ENCODE measurements at places on chromosomes 6 and 20.

GRCh38 chr6:32794510-32794909 lies 22.3 kb downstream of the HLA-DOB start:
- no peak for DNase-seq

GRCh38 chr6:41356825-41357224 lies 21.4 kb downstream of the NCR2 start:
- no peak for DNase-seq

GRCh38 chr6:106539936-106540335 lies 89.4 kb downstream of the RTN4IP1 start:
- no peak for DNase-seq

GRCh38 chr20:16283307-16283706 lies 289.9 kb downstream of the KIF16B start:
- DNase-seq = no peak

- DNase-seq = no peak
Measured at GRCh38 chr6:84350397-84350796, 123.0 kb upstream of the CEP162 start.

GRCh38 chr20:51118985-51119527 lies 96.1 kb upstream of the KCNG1 start:
- DNase-seq = no peak

- DNase-seq = no peak
Measured at GRCh38 chr6:63690221-63690620, 54.6 kb downstream of the PHF3 start.

DNA sequence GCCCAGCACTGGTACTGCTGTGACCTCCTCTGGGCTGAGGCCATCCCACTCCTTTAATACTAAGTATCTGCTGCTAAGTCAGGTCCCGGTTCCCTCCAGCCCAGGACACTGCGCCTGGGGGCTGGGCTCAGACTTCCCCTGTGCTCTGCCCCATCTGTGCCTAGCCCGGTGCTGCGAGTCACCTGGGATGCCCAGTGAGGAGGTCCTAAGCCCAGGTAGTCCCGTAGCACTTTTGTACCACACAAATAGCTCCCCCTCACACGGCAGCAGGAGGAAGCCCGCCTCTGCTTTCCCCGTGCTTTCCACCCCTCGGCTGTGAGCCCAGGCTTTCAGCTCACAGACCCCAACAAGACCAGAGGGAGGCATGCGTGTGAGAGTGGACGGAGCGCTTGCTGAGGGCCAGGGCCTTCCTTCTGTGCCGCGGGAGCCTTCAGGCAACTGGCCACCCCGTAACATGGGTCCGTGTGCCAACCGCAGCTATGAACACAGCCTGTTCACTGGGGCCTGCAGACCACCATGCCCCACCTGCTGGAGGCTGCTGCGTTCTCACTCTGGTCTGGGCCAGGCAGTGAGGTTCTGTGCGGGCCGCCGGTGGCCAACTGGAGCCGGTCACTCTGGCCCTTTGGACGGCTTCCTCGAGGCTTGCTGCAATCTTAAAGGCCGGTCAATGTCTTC lies 79.9 kb upstream of the MPC1 start:
- no peak for DNase-seq

DNA sequence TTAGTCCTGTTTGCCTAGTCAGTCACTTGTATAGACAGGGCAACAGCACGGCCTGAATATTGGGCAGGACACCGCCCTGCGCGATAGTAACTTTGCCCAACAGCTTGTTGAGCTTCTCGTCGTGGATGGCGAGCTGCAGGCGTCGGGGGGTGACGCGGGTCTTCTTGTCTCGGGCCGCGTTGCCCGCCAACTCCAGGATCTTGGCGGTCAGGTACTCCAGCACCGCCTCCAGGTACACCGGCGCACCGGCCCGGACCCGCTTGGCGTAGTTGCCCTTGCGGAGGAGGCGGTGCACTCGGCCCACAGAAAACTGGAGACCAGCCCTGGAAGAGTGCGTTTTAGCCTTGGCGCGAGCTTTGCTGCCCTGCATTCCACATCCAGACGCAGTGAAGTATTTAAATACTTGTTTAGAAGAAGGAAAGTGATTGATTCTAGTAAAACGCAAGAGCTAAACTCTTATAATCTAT lies 92.8 kb upstream of the BTN3A2 start:
- DNase-seq = no peak

DNA sequence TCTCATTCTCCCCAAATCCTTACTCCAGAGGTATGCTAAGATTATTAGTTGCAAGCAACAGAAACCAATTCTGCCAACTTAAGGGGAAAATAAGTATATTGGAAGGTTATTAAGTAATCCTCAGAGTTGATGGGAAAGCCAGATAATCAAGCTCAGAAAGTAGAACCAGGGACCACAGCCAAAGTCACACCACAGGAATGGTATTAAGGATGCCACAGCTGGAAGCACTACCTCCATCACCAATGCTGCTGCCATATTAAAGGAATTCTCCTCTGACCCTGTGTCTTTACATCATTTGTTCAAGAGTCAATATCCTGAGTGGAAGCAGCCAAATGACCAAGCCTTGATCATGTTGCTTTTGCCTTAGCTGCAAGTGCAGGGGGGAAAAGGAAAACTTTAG lies 9.9 kb downstream of the PROCR start:
- DNase-seq = no peak

DNA sequence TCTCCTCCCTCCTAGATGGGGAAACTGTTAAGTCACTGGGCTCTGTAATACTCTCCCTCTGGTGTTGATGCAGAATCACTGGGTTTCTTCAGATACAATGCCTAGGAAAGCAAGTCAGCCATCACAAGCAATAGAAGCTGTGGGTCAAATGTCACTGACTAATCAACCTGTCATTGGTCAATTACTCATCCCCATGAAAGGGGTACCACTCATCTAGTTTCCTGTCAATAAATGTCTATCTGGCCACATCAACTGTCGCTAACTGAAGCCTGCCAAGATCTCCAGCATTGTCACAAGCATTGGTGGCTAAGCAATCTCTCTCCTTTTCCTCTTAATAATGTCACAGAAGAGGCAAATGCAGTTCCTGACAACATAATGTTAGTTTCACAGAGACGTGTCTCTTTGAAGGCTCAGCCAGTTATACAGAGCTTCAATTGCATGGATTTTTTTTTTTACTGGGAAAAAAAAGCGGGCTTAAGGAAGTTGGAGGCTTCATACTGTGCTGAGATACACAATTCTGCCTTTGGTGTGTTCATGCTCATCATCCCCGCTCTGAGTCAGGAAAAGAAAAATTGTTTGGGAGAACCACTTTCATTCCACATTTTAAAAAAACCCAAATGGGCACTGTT lies 355.9 kb downstream of the BTBD9 start:
- no peak for DNase-seq

DNA sequence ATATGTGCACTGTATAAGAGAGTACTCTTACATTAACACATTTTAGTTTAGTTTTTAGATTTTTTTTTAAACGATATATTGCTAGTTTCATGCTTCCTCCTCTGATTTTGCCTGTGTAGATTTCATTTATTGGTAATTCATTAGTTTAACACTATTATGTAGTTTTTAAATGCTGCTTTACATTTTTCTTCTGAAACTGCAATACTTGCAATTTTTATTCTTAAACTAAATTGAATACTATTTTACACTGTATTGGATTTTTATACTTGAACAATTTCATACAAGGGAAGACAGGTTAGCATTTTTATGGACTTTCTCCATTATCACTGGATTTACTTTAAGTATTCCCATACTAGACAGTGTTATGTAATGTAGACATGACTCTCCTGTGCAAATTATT lies 12.2 kb downstream of the RBM24 start:
- DNase-seq = no peak

DNA sequence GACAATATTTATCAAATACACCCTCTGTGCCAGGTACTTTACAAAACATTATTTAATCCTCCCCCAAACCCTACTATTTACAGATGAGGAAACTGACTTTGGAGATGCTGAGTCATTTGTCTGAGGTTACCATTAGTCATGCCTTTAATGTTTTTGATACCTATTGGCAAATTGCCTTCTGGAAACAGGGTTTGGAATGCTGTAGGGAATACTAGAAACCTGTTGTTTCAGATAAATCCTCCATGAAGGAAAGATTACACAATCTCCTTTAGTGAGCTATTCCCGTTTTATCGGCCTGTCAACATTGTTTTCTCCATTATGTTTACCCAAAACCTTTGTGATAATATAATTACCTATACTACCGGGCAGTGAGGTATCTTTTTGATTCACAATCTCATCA lies 93.6 kb upstream of the ADGRF1 start:
- no peak for DNase-seq

DNA sequence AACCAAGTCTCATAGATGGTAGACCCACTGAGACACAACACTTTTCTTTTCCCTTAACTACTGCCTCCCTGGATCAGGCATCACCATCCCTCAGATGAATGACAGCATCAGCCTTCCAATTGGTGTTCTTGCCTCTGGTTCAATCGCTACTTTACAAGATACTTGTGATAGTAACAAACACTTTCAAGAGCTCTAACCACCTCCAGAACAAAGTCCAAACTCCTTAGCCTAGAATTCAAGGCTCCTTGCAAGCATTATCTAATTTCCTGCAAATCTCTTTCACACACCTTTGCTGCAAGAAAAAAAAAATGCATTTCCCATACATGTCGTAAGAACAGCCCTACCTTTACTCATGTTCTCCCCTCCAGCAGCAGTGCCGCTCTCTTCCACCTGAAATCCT lies 33.1 kb downstream of the RALGAPA2 start:
- DNase-seq = no peak

GRCh38 chr6:36691011-36691410 lies 6.6 kb upstream of the RAB44 start:
- no peak for DNase-seq

- DNase-seq = no peak
Measured at GRCh38 chr6:116008470-116009243, 52.0 kb downstream of the FRK start.

DNA sequence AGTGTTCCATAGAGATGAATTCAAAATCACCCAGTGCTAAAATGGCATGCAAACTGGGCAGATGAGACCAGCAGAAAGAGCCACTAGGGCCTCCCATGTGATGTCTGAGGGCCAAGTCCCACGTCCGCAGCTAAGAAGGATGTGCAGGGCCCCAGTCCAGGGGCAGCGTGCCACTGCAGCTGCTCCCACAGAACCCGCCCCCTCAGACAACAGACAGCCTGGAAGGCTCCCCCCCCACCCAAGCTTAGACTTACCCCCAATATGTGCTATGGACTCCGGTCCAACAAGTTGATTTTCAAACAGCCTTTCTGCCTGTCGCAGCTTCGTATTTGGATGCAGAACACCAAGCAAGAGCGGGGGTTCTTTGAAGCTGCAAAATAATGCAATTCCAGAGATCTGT lies 14.0 kb downstream of the APMAP start:
- DNase-seq = no peak

GRCh38 chr20:13173201-13173600 lies 47.9 kb upstream of the ISM1 start:
- no peak for DNase-seq

DNA sequence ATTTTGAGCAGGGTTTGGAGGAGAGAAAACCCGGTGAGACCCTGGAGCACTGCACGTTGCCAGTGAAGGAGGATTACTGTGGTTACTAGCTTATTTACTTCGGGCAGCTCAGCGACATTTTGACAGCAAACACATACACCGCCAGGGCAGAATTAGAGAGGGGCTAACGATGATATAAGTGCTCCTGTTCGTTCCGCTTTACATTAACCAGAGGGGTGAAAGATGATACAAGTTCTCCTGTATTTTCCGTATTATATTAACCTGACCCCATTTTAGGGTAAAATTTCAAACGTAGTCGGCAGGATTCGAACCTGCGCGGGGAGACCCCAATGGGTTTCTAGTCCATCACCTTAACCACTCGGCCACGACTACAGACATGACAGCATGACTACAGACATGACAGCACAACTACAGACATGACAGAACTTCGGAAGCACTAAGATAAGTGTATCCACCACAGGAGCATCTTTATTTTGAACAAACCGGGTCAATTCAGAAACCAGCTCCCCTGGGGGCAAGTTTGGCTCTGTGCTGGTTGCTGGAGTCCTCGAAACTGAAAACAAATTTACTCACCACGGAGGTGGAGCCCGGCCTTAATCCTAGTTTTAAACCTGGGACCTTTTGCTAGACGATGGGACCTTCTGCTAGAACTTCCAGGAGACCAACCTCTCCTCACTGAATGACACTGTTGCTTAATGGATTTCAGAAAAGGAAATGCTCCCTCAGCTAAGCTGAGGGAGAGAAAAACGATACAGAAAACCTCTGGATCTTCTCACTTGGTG lies 80.4 kb upstream of the ZNF184 start:
- no peak for DNase-seq

GRCh38 chr20:38680500-38681306 lies 43.6 kb upstream of the SLC32A1 start:
- DNase-seq = no peak

DNA sequence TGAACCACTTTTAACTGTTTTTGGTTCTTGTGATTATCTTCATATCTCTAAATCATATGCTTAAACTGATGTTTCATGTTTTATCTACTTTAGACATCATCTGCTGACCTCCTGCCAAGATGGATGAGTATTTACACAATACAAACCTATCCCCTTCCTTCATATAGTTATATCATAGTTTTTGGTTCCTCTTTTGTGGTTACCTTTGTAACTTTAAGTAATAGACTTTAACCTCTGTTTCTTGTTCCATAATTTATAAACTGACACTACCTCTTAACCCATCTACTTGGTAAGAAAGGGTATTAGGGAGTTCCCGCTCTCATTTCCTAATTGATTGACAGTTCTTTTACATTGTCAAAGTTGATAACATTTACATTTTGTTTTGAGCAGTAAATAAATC lies 11.9 kb downstream of the PCMT1 start:
- no peak for DNase-seq

- DNase-seq = no peak
Measured at GRCh38 chr6:135951169-135951568, 99.7 kb downstream of the PDE7B start.

DNA sequence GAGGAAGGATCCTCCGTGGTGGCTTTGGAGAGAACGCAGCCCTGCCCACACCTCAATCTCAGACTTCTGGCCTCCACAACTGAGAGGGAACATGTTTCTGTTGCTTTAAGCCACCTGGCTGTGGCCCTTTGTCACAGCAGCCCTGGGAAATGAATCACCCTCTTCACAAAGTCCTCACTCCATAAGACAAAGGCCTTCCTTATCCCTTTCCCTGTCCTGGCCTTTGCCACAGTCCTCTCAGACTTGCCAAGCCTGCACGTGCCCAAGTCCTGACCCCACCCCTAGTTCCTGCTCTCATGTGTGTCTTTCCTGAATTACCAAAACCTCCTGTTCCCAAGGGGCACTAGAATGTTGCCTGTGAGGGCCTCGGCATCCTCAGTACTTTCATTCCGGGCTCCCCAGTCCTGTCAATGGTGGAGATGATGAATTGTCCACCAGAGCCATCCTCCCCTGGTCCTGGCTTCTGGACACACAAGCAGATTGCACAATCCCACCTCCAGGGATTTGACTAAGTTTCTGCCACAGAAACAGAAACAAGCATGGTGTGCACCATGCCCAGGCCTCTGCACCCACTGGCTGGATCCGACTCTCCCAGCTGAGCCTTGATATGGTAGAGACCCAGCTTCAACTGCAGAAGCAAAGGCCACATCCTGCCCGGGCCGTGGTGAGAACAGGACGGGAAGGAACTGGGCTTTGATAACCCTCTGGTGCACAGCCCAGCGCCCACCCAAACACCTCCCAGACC lies 232.6 kb upstream of the PDE10A start:
- no peak for DNase-seq
